ENCODE measurements at places on chromosomes 1 and 21. TPM values are rescaled to one million over a fixed set of nuclear protein-coding genes. Genes with fewer than 3 reads are reported as not detected.

DNA sequence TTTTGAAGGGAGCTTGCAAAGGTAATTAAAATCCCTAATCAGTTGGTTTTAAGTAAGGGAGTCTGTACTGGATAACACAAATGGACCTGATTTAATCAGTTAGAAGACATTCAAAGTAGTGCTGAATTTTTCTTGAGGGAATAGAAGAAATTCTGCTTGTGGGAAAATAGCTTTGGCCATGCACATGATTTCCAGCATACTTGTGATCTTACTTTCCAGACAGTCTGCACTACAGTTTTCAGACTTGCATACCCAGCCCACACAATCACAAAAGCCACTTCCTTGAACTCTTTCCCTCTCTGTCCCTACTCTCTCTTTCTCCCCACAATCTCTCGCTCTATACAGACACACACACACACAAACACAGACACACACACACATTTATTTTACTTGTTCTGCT, 852.1 kb downstream of the PLA2G4A start:
- DNase-seq, result no peak

Gene FMN2
- total RNA-seq, result not detected

GRCh38 chr1:234125283-234125682, 220.8 kb downstream of the SLC35F3 start:
- DNase-seq, result peak; percentile 67

DNA sequence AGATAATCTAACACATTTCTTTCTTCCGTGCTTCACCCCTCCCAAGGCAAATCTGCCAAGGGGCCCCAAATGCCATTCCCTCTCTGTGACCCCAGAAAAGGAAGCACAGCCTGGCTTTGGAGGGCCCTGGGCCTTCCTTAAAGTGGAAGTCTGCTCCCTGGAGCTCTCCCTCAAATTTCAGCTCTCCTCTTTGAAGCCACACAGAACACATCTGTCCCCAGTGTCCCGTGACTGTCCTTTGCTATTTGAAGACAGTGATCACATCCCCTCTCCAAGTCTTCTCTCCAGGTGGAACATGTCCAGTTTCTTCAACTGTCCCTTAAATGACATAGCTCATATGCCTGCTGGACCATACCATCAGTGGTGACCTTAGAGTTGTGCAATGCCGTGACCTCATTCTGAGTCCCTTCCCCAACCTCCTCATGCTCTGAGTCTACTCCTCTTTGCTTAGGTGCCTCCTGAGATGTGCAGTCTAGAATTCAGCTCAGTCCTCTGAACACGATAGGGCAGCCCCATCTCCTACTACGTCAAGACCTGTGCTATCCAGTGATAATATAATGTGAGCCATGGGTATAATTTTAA, 18.4 kb upstream of the FOXO6 start:
- DNase-seq, result no peak

DNA sequence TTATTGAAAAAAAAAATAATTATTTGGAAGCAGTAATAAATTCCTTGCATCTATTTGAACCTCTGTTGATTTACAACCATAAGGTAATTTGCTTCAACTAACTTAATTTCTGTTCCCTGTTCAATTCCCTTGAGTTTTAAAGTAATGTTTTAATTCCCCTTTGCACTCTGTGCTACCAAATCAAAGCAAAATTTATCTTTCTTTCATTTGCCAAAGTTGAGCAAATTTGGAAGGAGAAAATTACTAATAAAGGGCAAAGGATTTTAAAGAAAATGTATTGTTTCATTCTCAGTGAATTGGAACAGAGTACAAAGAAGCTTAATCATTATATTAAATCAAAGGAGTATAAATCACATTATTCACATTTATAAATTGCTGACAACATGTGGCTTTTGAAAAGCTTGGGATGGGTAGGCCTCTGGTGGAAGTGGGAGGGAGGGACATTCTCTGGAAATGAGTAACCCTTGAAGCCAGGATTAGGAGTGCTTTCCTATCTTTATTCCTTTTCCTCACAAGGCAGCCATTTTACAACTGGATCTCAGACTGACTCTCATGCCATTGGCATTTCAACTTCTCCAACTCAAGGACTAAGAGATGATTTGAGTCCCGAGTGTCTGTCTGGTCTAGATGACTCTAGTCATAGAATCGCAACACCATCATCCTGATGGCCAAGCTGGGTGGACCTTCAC, 331.6 kb upstream of the DUSP10 start:
- no peak for DNase-seq

DNA sequence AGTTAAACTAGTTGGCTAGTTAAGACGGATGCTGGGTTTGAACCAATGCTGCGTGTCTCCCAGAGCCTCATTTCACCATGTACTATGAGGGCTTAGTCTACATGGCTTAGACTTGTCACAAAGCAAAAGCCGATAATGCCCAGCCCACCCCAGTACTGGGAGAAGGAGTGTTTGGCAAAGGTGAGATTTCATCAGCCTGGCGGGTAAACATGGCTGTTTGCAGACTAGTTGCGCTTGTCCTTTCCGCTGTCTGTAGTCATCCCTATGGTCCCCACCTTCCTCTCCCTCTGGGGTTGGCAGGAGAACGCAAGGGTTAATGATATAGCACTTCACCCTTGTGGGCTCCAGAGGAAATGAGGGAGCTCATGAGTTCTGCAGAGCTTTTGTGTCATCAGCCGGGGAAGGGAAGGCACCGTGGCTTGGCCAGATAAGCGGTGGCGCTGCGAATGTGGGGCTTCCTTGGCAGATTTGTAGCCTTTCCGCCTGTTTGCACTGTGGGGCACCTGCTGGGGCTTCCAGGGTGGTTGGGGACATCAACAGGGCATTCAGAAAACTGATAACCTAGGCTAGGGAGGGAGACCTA, 29.2 kb downstream of the SOX13 start:
- DNase-seq, result no peak

DNA sequence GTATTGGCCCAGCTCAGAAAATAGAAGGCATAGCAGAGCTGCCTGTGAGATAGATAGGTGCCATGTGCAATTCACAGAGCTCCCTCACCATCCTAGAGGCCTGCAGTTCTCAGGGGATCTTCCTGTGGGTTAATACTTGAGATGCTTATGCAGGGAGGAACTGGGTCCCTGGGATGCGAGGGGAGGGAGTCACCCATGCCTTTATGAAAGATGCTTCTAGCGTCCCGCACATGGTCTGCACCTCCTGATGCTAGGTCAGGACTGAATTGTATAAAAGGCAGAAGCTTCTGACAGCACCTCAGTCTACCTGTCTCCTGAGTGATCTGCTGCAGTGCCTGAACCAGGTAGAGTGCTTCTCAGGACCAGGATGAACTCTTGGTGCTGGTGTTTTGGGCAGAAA, at the start of gene LCE5A:
LCE5A (plus strand) TSS at position 301 of the 400 bp plus-strand sequence. CDS start 732 bp downstream, outside the sequence.
- no peak for DNase-seq

- DNase-seq, result no peak
Measured at GRCh38 chr1:239792157-239792556, 299.5 kb upstream of the FMN2 start.

GRCh38 chr1:167829868-167830267, 84.1 kb downstream of the ADCY10 start:
- no peak for DNase-seq

GRCh38 chr1:231165371-231165770, 3.5 kb downstream of the TRIM67 start:
- no peak for DNase-seq

DNA sequence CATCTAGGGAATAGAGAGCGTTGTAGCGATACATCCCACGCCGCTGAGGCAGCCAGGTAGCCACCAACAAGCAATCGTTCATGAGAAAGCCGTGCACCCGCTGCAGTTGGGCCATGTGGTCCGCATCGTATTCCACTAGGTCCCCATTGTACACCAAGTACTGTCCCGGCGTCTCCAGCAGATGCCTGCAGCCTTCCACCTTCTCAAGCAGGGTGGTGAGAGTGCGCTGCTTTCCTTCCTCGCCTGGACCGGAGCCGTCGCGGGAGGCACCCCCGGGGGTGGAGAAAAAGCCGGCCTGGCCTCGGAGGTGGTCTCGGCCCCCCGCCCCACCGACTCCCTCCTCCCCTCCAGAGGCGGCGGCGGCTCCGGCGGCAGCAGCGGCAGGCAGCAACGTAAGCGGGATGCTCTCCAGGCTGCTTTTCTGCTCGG, 595 bp downstream of the EXOC8 start:
- DNase-seq, result no peak

Gene ZRANB2
- total RNA-seq, result 112 TPM

DNA sequence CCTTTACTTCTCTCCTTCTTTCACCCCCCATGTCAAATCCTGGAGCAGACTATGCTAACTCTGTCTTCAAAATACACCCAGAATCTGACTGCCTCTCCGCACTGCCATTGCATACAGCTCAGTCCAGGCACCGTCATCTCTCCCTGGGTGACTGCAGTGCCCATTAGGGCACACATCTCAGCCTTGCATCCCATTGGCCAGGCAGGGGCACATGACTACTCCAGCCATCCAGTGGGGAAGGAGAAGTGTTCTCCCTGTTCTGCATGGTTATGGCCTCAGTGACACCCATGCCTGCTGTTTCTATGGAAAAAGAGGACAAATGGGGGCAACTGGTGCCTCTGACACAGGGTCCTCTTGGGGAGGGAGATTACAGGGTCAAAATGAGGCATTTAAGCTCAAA, 270.5 kb downstream of the MATN1 start:
- no peak for DNase-seq

DNA sequence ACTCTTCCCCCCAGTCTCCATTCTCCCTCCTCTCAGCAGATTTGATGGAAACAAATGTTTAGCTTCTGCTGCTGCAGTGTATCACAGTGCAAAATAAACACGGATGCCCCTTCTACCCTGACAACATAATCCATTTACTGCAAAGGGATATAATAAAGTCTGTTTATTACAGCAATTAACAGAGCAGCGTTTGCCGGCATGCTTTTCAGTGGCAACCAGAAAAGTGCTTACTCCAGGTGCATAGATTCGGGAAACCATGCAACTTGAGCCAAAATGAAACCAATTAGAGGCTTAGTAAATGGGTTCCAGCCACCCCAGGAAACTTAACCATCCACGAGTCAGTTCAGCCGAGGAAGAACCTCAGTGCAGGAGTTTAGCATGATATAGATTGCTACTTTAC, 12.9 kb upstream of the LEMD1 start:
- DNase-seq, result no peak

DNA sequence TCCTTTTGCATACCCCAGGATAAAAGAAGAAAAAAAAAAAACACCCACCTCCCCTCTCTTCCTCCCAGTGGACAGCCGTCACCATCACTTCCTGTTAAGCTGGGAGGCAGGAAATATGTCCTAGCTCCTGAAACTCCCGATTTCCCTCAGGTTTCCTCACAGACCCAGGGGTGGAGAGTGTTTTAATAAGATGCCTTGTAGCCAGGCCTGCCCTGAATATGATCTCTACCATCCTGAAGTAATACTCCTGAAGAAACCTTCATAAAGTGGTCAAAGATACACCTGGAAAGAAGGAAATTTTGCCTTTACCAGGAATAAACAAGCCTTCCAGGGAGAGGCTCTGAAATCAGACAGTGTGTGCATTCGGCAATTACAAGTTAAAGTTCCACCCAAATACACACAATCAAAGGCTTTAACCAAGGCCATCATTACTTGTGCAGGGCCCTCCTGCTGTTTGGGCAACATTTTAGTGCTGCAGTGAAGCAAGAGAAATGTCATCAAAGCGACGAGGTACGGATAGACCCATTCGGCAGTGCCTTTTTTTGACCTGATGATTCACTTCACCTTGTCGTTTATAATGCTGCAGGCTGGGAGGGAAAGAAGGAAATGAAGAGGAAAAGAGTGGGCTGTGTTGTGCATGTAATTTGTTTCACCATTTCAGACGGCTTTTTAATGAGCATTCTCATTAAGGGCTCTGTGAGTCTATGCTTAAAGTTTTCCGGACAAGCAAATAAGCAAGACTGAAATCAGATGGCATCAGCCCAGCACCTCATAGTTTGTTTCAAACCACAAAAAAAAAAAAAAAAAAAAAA, 41.0 kb upstream of the RASAL2 start:
- peak; percentile 74 for DNase-seq

DNA sequence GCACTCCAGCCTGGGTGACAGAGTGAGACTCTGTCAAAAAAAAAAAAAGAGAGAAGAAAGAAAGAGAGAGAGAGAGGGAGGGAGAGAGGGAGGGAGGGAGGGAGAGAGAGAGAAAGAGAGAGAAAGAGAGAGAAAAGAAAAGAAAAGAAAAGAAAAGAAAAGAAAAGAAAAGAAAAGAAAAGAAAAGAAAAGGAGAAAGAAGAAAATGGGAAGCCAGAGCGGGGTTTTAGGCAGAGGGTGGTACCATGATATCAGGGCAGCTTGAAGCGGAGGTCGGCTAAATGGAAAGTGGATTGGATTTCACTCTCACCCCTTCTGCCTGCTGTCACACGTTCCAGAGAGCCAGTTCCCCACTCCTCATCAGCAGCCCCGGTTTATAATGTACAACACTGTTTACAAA, 1.9 kb downstream of the TMCO4 start:
- no peak for DNase-seq

Gene HSF2BP
- 3.0 TPM for total RNA-seq

Gene SLC1A7
- not detected for total RNA-seq

Gene ELAPOR1
- total RNA-seq, result 0.17 TPM

- no peak for DNase-seq
Measured at GRCh38 chr1:111412839-111413238, 14.7 kb downstream of the OVGP1 start.

DNA sequence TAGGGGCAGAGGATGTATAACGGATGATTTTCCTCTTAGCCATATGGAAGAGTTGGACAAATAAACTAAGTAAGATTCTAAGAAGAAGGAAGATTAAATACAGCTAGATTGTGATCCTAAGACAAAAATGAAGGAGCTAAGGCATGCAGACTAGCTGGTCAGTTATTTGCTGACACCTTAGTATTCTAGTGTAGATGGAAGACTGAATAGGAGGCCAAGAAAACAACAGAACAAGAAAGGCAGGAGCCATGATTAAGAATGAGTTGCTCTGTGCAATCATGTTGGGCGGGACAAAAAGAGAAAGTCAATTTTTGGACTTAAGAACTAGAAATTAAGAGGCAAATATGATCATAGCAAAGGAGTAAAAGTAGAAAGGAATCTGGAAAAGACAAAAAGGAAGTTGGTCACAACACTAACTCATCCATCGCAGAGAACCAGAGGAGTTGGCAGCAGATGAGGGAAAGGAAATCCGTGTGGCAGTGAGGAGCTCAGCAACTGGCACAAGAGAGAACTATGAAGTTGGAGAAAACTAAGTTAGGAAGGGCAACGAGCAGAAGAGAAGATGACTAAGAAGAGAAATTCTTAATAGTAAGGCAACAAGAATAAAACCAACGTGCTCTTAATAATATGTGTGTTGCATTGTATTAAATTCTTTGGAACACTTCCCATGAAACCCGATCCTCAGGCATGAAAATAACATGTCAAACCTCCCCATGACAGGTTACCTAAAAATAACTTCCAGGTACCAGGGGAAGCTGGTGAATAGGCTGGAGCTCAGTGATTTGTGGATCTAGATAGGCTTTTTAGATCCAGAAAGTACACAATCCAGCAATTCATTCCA, 234.4 kb downstream of the LTN1 start:
- DNase-seq, result no peak

GRCh38 chr1:116674751-116675150, 7.2 kb upstream of the IGSF3 start:
- DNase-seq, result no peak

Gene AP4B1
- total RNA-seq, result 42.7 TPM

GRCh38 chr1:31241321-31241720, 1.6 kb upstream of the NKAIN1 start:
- DNase-seq, result no peak

Gene KRTAP12-1
- 0.80 TPM for total RNA-seq

Gene SLC35F3
- total RNA-seq, result 22.7 TPM

- DNase-seq, result no peak
Measured at GRCh38 chr1:245008761-245009160, 144.4 kb upstream of the HNRNPU start.

GRCh38 chr1:210944252-210944651, 189.7 kb downstream of the KCNH1 start:
- no peak for DNase-seq

Gene THEM5
- not detected for total RNA-seq

Data from A673 (cell line).